ENCODE measurements at places on chromosomes 16 and 17.

- DNase-seq = no peak
Measured at GRCh38 chr17:78784352-78784751, 2.3 kb upstream of the CYTH1 start.

- DNase-seq = no peak
Measured at GRCh38 chr17:82810644-82811430, 29.0 kb downstream of the ZNF750 start.

DNA sequence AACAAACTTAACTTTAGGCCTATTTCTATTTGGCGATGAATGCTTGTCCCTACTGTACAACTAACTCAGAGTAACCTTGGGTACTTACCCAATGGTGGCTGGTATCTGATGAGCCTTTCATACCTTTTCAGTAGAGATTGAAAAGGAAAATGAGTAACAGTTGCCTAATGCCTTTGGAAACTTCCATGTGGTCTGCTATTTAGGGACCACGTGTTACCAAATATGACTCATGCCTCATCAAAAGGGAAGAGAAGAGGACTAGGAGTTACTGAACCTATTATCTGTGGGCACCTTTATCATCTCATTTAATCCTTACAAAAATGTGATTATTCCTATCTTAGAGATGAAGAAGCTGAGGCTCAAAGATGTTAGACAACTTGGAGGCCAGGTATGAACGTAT, 8.1 kb downstream of the MYOCD start:
- no peak for DNase-seq

- DNase-seq = no peak
Measured at GRCh38 chr17:44902135-44902760, 3.0 kb upstream of the EFTUD2 start.

DNA sequence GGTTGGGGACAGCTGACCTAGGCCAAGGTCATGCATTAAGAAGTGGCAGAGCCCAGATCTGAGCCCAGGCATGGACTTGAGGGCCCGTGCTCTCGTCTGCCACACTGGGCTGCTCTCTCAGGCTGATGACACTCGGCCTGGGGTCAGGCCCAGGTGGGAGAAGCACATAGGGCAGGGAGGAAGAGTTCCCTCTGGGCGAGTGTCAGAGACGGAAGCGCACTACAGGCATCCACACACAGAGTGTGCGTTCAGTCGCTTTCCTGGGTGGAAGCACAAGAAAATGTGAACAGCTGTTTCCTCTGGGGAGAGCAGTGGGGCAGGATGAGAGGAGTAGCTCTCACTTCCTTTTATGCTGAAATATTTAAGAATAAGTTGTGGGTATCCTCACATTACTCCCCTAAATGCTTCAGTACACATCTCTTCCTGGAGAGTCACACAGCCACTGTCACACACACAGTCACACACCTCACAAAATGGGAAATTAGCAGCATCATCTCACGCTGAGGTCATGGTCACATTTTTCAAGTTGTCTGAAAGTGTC, 59.7 kb downstream of the B9D1 start:
- no peak for DNase-seq

GRCh38 chr17:56146534-56146933, 6.7 kb upstream of the ANKFN1 start:
- DNase-seq = no peak

DNA sequence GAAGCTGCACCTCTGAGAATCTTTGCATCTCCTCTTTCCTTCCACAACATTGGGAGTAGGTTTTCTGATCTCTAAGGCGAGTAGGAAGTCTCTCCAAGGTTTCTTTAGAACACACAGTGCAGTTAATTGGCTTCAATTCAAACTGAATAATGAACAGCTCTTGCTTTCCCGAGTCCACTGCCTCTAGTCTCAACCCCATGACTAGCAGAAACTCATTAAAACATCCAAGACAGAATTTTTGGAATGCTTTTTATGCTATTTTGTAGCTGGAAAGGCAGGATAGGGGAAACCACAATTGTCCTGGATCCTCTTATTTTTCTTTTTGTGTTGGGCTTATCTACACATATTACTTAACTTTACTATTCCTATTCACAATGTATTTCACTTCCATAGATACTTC, 206.6 kb downstream of the CDH8 start:
- DNase-seq = no peak

- no peak for DNase-seq
Measured at GRCh38 chr16:86231321-86231995, 278.9 kb upstream of the FOXF1 start.

DNA sequence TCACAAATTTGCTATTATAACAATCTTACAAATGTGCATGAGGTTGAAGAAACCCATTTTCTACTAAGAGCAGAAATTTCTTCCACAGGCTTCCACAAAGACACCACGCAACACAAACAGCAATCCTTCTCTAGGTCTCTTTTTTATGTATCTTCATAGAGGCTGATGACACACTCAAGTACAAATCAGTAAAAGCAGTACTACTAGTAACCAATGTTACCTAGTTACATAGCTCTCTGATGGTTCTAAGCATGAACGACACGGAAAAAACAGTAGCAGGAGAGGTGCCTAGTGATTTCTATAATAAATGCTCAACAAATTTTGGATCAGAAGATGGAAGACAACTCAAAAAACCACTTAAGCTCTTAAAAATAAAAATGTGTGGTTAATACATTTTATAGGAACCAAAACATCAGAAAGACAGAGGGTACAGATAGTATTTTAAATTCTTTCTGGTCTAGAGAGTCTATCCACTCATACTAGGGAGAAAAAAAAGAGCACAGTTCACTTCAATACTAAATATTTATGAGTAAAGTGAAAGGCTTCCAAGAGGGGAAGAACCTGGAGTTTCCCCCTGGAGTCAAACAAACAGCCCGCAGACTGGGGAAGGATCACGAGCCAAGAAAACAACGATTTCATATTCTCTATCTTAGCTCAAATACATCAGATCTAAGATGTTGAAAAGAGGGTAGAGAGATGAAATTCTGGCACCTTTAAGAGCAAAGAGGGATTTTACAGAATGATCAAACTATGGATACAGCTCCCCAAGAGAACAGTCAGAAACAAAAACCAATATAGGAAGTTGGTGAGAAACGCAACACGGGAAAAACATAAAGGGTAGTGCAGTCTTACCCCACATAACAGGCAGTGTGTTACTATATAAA, 40.2 kb downstream of the SMG6 start:
- no peak for DNase-seq

DNA sequence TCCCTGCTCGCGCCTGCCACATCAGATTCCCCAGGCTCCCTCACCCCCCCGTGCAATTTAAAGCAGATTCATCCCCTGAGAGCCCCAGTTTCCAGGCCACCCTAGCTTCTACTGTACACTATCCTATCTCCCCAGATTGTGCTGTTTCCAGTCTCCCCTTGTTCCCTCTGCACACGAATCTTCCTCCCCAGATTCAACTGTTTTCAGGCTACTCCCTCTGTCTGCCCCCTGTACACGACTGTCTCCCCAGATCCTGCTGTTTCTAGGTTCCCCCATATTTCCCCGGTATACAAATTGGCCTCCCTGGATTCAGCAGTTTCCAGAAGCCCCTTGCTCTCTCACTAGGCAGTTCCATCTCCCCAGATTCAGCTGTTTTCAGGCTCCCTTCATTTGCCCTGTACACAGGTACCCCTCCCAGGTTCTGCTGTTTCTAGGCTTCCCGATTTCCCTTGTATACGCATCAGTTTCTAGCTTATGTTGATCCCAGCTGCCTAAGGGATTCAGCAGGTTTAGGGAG, 22.9 kb downstream of the COPZ2 start:
- DNase-seq = no peak

- DNase-seq = no peak
Measured at GRCh38 chr17:12107905-12108304, 87.2 kb downstream of the MAP2K4 start.

DNA sequence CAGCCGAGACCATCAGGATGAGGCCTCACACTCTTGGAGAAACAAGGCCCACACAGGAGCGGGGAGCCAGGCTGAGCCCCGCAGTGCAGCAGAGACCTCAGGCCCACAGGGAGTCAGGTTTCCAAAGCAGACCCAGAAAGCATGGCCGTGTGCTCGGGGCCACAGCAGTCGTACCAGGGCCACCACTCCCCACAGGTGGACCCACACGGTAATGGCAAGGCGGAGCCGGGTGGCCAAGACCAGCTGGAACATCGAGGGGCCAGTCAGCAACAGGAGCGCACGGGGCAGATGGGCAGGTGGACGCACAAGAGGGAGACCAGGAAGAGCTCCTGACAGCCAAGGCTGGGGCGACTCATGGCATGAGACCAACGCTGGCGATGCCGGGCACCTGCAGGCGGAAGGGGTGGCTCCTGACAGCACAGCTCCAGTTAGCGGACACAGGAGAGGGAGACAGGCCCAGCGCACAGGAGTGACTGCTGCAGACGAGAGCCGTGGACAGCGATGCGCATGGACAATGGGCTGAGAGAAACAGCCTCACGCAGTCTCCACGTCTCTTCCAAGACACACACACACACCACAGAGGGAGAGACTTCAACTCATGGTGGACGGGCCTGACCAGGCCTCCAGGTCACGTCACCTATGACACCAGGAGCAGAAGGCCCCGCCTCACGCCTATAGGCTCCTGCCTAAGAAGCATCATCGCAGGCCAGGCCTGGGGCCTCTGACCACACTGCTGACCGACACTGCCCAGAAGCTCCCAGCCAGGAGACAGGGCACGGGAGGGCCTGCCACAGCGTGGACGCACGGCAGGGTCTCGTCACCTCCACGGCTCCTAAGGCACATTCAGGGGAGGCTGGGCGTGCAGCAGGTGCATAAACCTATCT, 58.6 kb downstream of the ZNF778 start:
- DNase-seq = no peak

- no peak for DNase-seq
Measured at GRCh38 chr17:8621585-8621984, 8.9 kb downstream of the MYH10 start.

DNA sequence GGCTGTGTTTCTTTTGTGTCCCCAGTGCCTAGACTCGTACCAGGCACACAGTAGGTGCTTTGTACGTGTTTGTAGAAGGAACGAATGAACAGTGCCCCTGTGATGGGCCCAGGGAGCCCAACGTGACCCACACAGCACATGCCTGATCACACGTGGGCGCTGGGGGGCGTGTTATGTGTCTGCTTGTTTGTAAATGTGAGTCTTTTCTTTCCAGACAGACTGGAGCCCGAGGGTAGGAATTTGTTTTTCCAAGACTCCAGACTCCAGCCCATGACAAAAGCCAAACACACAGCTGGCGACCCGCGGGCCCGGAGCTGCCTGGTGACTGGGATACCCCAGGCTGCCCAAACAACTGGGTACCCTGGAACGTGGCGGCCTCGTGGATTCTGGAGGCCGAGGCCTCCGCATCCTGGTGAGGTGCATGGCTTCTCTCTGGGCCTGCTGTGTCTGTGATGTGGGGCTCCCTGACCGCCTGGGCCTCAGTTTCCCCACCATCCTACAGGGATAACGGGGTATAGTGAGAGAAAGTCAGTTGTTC, 14.9 kb upstream of the CBFA2T3 start:
- DNase-seq = no peak

DNA sequence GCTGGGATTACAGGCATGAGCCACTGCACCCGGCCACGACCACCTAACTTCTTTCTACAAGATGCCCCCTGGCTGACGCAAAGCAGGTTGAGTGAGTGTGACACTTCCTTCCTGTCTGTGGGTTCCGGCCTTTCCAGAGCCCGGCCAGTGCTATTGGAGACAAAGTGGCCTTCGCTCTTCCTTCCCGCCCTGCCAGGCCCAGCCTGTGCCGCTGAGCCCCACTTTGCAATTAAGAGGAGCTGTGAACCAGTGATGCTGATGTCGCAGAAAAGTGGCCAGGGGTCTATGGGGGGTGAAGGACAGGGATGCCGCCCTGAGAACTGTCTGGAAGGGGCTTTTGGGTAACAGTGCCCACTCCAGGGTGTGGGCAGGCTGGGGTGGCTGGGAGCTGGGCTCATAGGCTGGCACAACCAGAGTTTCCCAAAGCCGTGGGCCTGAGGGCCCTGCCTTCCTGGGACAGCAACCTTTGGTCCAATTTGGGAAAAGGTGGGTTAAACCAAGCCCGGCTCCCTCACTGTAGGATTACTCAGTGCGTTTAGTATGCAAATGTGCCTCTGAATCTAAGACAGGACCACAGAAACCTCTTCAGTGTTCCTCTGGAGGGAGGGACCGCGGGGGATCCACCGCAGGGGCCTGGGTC, 174.9 kb downstream of the SEC14L1 start:
- no peak for DNase-seq

- no peak for DNase-seq
Measured at GRCh38 chr17:57557416-57557815, 187.7 kb downstream of the CCDC182 start.

GRCh38 chr17:10836145-10836544, 1.7 kb downstream of the PIRT start:
- DNase-seq = no peak

DNA sequence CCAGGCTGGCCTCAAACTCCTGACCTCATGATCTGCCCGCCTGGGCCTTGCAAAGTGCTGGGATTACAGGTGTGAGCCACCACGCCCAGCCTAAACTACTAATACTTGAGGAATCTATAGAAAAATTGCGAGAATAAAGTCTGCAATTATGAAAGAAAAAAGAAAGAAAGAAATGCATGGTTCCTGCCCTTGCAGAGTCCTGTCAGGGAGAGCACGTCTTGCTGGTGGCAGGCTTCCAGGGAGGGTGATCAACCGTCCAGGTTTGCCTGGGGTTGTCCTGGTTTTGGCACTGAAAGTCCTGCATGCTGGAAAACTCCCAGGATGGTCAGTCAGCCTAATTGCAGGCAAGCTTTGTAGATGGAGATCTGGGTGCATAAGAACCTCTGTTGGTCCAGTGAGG, 21.5 kb upstream of the KIFC3 start:
- no peak for DNase-seq

DNA sequence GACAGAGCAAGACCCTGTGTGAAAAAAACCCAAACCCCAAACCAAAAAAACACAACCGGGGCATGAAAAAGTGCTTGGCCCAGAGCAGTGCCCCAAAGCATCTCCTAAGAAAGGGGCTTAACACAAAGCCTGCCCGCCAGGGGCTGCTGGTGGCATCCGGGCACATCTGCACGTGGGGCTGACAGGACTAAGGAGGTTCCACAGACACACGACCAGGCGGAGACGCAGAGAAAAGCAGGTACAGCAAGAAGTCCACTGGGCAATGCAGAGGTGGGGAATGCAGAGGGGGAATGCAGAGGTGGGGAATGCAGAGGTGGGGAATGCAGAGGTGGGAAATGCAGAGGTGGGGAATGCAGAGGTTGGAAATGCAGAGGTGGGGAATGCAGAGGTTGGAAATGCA, 109.2 kb downstream of the ZNF778 start:
- DNase-seq = no peak

GRCh38 chr16:50475170-50475569, 73.0 kb upstream of the NKD1 start:
- no peak for DNase-seq

GRCh38 chr16:56475201-56475600, 23.8 kb downstream of the OGFOD1 start:
- DNase-seq = no peak
